HepG2 (cell line): ENCODE measurements at places on chromosomes 1 and 21.
A peak's percentile ranks its signal among the peaks of the same experiment; 100 is the strongest.

GRCh38 chr1:28173151-28173979 is 3.1 kb downstream of the PTAFR start:
- DNase-seq = peak; percentile 59

GRCh38 chr1:38183096-38183495 is 136.5 kb upstream of the POU3F1 start:
- no peak for DNase-seq

DNA sequence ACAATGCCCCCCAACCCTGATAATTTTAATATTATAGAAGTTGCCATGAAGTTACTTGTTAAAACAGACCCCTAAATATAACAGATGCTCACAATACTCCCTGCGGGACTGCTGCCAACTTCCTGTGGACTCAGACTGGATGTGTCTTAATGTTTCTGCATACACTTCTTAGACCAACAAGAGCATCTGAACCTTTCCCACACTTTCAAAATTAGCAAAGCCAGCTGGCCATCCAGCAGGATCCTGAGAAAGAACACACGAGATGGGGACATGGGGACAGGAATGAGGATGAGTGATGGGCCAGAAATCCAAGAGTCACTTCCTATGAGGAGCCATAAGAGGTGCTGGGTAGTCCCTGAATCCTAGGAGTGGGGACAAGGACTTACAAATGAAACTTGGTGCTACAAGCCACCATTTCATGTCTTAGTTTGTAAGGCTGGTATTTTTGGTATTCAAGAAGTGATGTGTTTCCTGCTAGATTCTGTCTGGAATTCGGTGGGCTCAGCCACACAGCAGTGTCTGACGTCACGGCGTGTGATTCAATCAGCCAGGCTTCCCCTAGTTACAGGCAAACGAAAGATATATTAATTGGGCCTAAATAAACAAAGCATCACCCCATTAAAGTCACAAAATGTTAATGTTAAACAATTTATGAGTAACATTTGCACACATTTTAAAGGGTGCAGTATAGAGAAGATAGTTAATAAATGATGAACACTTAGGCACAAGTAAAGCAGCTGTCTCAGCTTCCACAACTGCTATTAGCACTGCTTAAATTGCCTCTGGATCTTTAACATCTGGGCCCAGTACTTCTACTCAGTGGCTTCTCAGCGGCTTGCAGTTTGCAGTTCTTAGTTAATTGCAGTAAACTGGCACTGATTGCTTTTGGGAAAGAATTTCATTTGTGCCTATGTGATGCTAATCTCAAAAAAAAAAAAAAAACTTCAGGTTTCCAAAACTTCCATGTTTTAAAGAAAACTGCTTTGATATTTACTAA is 41.2 kb upstream of the RGS8 start:
- no peak for DNase-seq

GRCh38 chr1:46554597-46555381 is 3.3 kb upstream of the KNCN start:
- no peak for DNase-seq

DNA sequence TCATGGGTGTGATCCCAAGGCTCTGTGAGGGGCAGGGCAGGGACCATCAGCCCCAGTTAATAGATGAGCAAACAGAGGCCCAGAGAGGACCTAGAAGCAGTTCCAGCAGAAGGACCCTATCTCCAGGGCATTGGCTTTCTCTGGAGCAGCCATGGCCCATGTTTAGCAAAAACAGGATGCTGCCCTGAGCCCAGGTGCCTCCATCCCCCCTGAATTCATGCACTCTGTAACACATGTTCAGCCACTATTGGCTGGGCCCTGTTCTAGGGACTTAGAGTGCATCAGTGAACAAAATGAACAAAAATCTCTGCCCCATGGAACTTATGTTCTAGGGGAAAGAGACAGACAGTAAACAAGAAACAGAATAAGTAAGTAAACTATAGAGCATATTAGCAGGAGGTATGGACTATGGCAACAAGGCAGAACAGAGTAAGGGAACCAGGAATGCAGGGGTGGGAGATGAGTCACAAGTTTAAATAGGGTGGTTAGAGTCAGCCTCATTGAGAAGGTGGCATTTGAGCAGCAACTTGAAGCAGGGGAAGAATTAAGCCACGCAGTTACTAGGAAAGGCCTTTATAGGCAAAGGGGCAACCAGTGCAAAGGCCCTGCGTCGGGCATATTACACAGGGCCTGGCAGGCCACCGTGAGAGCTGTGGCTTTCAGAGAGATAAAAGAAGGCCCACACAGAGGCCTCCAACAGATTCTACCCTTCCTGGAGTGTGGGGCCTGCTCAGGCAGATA is 185.9 kb upstream of the EDN2 start:
- DNase-seq = no peak

GRCh38 chr1:174322202-174322862 is 125.4 kb upstream of the GPR52 start:
- no peak for DNase-seq

DNA sequence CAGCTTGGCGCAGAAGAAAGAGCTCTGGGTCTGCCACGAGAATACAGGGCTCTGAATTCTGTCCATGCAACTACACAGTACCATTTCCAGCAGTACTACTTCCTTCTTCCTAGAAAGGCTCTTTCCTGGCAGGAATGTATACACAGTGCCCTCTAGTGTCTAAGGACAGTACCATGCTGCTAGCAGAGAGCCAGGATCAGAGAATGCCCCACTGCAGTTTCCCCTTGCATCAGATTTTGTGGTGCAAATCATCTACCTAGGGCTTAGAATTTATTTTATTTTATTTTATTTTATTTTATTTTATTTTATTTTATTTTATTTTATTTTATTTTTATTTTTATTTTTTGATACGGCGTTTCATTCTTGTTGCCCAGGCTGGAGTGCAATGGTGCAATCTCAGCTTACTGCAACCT is 50.8 kb downstream of the PAX7 start:
- peak; percentile 53 for DNase-seq

DNA sequence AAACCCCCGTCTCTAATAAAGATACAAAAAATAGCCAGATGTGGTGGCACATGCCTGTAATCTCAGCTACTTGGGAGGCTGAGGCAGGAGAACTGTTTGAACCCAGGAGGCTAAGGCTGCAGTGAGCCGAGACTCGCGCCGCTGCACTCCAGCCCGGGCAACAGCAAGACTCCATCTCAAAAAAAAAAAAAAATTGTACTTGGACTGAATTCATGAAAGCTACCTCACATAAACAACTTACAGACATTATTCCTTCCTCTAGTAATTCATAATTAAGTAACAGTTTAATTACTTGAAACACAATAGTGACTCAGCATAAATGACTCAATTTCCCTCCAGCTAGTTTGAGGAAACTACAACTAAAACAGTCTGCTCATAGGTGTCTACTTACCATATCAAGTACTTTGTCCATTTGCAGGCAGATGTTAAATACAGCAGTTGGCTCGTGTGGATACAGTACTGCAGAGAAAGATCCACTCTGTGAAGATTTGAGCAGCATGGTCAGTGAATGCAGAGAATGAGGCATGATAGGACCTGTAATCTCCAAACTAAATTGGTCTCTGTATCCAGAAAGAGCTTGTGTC is 9.4 kb downstream of the DONSON start:
- DNase-seq = no peak

DNA sequence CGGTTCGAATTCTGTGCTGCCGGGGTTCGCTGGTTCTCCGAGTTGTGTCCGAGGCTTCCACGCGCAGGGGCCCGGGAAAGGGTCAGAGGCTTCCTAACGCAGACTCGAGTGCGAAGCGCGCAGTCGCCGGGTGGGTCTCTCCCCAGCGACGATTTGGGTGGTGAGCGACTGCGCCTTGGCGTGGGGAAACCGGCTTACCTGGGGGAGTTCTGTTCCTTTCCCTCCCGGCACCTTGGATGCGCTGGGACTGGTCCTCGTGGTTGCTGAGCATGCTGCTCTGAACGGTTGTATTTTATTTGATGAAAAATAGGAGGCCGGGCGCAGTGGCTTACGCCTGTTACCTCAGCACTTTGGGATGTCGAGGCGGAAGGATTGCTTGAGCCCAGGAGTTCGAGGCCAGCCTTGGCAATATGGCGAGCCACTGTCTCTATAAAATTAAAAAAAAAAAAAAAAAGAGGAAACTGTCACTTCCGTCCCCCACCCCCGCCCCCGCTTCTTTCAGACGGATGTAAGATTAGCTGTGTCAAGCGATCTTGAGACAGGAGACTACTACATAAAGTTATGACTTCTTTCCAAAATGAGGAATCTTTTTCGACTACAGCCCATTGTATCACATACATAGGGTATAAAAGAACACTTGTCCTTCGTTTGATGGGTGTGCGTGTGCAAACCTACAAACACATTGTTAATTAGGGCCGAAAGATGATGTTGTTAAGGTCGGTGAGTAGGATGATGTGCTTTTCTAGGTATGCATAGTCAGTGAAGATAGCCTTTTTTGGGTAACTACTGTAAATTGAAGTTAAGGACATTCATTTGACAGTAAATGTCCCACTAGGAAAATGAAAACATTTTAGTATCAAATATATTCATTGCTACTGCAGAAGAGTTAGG is at the start of gene CCDC18:
TSS of gene CCDC18 (plus strand) at position 2 of the 891 bp plus-strand sequence. CDS start 2,638 bp downstream, outside the sequence.
- peak; percentile 21 for DNase-seq

DNA sequence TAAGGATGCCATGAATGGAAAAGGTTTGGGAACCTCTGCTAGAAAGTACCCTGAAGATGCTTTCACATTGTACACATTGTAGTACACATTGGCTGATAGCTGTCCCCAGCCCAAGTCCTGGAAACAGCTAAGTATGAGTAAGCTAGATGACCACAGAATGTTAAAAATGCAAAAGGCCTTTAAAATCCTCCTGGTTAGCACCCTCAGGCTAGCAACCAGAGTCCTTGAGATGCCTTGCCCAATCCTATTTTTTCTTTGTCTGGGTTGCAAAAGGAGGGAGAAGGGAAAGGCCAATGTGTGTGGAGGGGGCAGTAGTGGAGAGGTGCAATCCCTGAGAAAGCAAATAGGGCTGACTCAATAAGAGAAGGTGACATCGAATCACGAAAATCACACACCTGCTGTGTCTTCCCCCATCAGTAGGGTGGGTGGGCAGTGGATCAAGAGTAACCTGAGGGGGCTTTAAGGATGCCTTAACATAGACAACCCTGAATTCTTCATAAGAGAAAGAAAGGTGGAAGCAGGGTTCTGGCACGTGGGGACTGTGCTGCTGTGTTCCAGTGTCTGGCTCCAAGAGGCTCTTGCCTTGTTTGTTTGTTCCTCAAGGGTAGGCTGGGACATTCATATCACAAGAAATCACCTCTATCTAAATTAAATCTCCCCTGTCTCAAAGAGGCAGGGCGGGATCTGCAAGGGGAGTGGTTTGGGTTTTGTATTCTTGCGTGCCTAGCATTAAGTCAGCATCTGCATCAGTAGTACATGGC is 266.2 kb upstream of the PLXNA2 start:
- DNase-seq = no peak

GRCh38 chr21:25639551-25640201 is 618 bp downstream of the JAM2 start:
- no peak for DNase-seq

DNA sequence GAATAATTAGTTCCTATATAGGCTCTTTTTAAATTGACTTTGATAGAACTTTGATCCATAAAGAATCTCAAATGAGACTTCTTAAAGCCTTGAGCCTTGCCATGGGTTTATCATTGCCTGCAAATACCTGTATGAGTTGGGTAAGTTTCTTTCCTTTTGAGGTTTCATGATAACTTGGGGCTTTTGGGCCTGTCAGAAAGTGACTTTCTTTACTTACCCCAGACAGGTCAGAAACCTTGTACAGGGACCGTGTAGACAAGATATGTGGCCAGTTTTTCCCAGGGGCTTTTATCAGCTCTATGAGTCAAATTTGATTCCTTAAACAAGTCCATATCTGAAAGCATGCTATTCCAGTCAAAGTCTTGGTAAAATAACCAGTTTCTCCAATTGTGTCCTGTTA is 17.3 kb downstream of the KCTD3 start:
- DNase-seq = no peak

DNA sequence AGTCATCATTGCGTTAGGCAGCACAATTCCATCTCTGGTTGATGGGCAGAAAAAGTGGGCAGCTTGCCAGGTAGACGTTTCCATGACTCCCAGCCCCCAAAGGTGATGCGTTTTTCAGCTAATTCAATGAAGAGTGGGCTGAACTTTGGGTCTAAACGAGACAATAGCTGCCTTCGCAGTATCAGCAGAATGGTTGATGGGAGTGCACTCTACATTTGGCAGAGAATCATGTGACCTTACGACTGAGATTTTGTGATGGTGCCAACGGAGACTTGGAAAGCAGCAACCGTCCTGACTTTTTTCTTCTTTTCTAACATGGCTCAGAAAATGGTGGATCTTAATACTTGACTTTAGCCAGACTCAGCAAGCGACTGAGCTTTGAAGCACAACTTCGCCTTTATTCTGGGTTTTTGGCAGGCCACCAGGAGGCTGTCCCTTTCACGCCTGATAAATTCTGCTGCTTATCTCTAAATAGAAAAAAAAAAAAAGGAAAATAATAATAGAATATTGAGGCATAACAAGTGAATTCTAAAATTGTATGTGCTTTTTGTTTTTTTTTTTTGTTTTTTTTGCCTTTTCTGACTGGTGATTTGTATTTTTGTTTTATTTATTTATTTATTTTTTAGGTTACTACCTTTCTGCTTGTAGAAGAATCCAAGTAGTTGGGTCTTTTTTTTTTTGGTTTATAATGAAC is 804.8 kb downstream of the USP25 start:
- no peak for DNase-seq

DNA sequence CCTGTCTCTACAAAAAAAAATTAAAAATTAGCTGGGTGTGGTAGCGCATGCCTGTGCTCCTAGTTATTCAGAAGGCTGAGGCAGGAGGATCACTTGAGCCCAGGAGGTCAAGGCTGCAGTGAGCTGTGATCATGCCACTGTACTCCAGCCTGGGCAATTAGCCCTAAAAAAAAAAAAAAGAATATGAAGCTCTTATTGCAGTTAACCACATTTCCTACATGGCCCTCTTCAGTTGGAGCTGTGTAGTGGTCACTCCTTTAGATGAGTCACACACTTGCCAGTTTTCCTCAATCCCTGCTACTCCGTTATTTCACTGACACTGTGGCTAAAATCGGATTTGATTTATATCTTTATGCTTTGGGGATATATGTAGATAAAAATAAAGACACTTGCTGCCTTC is 11.8 kb downstream of the NFYC start:
- DNase-seq = no peak

GRCh38 chr1:117013309-117013858 is 11.8 kb downstream of the CD101 start:
- no peak for DNase-seq

- DNase-seq = no peak
Measured at GRCh38 chr1:34842952-34843371, 16.6 kb downstream of the SMIM12 start.

DNA sequence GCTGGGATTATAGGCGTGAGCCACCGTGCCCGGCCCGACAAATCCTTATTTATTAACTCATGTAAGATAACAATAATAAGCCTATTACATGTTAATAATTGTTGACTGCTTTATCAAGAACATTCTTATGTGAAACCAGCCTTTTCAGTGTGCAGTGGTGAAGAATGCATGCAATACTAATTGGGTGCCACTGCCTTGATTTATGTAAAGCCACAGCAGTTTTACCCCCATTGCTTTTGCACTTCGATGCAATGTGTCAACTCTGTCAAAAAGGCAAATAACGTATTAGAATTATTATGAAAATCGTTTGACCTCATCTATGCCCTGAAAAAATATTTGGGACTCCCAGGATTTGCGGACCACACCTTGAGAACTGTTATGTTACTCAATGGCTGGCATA is 18.3 kb downstream of the NPR1 start:
- no peak for DNase-seq
